ENCODE measurements at places on chromosomes 11 and 22.

DNA sequence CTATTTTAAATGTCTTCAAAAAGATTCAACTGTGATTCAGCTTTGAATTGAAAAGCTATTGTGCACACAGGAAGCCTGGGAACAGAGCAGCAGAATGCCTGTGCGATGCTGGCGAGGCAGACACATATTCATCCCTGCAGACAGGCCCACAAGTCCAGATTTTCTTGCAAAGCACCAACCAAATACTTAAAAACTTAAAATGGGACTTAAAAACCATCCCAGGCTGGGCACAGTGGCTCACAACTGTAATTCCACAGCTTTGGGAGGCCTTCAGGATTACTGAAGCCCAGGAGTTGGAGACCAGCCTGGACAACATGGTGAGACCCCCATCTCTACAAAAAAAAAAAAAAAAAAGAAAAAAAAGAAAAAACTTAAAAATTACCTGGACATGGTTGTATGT is 122.6 kb upstream of the SERPIND1 start:
- DNase-seq = no peak

DNA sequence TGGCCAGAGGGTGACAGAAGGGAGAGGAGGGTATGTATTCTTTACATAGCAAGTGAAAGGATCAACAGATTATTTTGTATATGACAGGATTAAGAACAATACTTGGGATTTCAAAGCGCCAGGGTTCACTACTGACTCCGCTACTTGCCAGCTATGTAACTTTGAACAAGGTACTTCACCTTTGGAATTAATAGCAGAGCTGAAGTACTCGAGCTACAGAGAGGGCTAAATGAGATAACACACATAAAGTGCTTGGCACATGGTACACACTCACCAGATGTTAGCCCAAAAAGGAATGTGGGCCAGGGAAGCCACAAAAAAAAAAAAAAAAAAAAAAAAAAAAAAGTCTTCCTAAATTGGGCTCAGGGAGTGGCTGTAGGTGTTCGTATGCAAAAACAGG is 408.4 kb downstream of the BUD13 start:
- no peak for DNase-seq

DNA sequence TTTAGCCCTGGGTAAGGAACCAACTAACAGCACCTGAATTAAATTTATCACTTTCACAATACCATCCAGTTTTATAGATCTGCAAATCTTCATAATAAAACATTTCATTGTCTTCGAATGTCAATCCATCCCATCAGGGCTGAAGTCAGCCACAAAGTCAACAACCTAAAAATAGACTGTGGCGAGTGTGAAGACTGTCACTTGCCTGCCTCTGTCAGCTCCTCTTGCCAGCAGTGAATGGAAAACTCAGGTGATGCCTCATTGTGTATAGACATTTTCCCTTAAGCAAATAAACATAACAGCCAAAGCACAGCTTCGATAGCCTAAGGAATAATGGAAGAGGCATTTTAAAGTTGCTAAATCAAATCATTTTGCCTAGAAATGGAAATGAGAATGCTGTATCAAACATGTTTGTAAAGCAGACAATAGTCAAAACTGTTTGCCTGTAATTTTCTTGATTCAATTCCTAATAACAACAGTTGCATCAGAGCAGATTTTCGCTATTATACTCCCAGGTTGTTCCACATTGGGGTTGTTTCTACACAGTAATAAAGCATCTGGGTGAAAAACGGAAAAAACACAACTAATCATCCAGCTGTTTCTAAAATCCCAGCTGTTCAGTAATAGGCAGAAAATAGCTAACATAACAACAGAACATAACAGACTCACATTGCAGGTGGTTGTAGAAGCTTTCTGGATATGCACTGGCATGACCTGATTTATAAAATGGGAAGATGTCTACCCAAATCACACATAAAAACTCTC is 15.7 kb downstream of the KCNA4 start:
- no peak for DNase-seq

DNA sequence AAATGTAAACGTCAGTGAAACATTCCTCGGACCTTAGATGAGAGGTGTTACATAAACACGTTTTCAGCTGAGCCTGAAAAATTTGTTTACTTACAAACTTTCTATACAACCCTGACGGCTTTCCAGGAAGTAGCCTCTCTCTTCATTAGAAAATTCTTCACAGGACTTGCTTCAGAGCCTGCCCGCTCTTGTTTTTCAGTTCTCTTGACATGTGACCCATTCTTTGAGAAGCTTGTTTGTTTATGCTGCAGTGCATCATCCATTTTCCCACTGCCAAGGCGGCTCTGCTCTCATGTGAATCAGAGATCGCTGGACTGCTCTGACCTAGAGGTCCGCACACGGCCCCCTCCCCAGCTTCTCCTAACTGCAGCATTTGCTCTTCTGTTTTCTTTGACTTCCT is 47.9 kb upstream of the ARHGAP42 start:
- DNase-seq = no peak

DNA sequence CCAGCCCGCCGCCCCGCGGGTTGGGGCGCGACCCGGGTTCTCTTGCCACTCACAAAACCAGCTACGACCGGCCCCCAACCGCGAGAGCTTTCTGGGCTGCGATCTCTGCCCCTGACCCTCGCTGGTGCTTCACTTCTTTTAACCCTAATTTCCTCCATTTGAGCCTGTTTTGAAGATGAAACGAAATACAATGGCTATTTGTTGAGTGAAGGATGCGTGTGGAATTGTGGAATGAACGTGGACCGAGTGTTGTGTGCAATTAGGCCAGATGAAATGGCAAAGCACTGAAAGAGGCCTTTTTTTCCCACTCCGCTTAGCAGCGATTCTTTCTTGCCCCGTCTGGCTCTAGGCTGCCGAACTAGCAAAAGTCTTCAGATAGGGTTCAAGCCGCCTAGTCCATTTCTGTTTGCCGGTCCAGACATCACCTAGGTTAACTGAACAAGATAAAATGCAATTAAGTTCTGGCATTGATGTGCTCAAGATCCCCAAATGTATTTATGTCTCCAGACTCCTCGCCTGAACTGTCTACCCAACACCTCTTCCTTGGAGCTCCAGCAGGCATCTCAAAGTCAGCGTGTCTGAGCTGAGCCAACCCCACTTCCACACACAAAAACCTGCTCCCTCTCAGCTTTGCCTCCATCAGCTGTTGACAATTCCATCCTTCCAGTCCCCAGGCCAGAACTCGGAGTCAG is 471 bp upstream of the TMEM184B start:
- peak; percentile 25 for DNase-seq

DNA sequence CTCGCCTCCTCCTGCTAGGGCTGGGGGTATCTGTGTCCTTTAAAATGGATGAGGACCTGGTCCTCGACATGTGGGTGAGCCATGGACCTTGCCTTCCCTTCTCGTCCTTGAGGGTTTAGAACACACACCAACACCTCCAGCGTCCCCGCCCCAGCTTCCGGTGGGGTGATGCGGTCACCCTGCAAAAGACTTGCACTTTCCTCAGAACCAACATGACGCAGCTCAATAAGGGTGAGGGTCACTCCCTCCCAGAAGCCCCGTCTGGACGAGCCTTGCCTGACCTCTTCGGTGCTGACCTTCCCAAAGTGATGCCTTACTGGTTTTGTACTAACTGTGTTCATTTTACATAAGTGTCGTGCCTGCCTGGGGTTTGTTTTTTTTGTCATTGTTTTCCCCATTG is 41.0 kb downstream of the DBX1 start:
- DNase-seq = no peak

- DNase-seq = no peak
Measured at GRCh38 chr22:38450234-38450797, 4.7 kb downstream of the KCNJ4 start.

GRCh38 chr22:31333641-31334040 is 12.5 kb downstream of the PATZ1 start:
- no peak for DNase-seq

- DNase-seq = no peak
Measured at GRCh38 chr11:9633679-9634078, 30.2 kb upstream of the SWAP70 start.

DNA sequence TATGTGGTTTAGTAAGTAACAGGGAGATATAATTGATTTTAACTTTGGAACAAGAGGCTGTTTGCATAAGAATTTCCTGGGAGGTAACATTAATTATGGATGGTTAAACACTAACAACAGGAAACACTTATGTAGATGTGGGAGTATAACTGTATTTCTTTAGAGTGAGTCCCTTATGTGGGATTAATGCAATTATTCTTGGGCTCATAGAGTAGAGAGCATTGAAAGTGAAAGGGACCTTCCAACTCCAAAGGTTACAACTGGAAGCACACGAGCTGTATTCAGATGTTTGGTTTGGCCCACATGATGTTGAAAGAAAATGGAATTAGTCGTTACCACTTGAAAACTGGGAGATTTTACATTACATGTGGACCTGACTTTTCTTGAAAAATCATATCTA is 53.5 kb downstream of the BBOX1 start:
- DNase-seq = no peak

DNA sequence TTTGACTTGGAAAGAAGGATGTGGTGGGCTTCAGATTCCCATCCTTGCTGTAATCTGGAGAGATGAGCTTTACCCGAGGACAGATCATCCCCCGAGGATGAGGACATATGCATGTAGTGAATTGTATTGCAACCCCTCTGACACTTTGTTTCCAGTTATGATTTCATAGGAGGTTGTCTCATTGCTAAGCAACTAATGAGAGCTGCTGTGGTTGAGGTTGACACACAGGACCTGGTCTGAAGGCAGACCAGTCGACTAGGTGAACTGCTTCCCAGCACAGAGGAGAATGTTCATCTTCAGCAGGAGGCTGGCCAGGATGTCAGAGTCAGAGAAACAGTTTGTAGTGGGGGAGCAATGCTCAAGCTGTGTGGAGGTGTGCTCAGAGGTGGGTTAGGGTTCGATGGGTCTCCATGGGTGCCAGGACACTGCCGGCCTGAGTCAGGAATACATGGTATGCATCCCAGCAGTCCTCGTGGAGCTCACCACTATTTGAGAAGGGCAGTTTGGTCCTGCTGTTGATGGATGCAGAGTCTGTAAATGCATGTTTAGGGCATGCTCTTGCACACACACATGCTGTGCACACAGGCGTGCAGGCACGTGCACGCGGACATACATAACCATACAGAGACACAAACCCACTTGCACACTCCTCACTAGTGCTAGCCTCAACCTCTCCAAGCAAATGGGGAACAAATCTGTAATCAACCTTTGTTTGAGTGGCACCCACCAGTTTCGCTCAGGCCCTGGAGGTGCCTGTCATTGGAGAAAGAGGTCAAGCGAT is 153.7 kb downstream of the TBC1D22A start:
- no peak for DNase-seq

DNA sequence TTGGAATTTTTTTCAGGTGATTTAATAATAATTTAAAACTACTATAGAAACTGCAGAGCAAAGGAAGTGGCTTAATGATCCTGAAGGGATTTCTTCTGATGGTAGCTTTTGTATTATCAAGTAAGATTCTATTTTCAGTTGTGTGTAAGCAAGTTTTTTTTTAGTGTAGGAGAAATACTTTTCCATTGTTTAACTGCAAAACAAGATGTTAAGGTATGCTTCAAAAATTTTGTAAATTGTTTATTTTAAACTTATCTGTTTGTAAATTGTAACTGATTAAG is 3.4 kb downstream of the MALAT1 start:
- no peak for DNase-seq

DNA sequence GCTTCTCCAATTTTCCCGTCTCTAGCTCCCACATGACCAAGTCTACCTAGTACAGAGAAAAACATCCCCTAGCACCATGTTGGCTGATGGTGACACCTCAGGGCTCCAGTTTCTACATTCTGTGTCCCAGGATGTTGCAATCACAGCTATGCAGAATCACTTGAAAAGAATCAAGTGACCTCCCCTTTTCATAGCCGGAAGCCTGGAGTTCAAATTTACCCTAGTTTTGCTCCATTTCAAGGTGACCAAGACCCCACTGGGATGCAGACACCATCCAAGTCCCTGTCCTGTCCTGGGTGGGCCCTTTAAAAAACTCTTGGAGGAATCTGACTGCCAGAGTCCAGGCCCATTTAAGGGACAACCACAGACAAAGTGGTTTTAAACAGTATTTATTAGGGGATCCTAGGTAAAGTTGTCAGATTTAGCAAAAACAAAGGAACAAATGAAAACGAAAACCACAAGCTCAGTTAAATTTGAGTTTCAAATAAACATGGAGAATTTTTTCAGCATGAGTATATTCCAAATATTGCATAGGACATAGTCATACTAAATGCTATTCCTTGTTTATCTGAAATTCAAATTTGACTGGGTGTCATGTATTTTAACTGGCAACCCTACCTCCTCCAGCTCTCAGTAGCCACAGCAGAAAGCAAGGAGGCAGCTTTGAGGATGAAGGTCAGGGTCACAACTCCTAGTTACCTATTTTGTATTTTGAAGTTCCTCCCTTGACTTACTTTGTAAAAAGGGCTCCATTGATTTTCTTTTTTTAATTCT is 52.4 kb downstream of the MIAT start:
- no peak for DNase-seq

GRCh38 chr11:18375941-18376340 is 18.4 kb upstream of the LDHA start:
- no peak for DNase-seq

DNA sequence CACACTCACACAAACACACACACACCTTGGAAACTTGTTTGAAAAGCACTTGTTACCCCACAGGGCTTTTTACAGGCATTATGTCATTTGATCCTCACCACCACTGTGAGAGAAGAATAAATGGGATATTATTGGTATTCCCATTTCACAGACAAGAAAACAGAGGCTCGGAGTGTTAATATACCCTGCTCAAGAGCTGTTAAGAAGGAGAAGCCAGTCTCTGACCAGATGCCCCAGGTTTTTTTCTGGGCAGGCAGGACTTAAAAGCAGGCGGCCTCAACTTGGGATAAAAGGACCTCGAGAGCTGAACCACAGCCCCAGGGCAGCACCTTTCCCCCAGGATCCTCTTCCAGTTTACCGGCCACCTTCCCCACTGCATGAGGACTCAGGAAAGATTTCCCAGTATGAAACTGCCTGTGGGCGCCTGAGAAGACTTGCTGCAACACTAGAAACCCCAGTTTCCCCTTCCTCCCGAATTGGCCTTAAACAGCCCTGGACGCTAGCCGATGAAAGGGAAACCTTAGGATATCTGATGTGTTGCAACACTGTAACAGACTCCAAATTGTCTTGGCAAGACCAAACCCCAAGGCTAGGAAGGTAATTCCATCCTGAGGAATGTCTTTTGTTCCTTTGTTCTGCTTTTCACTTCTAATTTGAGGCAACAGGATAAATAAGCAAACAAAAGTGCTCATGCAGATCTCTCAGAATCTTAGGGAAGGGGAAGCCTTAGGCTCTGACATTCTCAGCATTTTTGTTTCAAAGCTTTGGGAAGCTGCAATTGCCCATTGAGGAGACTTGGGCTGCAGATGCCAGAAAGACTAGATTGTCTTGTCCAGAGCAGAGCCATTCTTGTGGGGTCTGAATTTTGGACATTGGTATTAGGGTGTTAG is 173.5 kb downstream of the TRIM29 start:
- DNase-seq = no peak

- peak; percentile 71 for DNase-seq
Measured at GRCh38 chr11:10450462-10451425, 4.3 kb upstream of the AMPD3 start.

- DNase-seq = no peak
Measured at GRCh38 chr11:129722529-129722928, 93.1 kb upstream of the TMEM45B start.
